Stimulated activated CD4-positive, alpha-beta T cell treated with anti-CD3 and anti-CD28 coated beads, TNF-alpha, amount 100 ng/mL, for 24 hours (primary cell): ENCODE measurements at places on chromosomes 11 and 22.

- no peak for DNase-seq
Observed at GRCh38 chr22:21902296-21903087, 35.0 kb upstream of the MAPK1 start.

DNA sequence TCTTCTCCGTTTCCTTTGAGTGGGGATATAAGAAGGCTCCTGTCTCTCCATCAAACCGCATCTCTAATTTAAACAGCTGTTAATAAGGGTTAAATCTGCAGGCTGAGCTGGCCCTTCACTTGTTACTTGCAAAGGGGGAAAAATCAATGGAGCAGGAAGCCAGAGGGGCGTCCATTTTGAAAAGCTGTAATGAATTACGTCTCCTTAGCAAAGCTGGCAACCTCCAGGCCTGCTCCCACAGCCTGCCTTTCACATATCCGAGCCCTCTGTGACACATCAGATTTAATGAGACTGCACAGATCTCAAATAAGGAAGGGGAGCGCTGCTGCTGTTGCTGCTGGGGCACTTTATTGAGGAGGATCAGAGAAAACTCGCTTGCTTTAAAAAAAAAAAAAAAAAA is 320.8 kb downstream of the BLID start:
- DNase-seq: no peak

GRCh38 chr22:24937114-24937513 is 9.4 kb downstream of the LHFPL7 start:
- DNase-seq: no peak

DNA sequence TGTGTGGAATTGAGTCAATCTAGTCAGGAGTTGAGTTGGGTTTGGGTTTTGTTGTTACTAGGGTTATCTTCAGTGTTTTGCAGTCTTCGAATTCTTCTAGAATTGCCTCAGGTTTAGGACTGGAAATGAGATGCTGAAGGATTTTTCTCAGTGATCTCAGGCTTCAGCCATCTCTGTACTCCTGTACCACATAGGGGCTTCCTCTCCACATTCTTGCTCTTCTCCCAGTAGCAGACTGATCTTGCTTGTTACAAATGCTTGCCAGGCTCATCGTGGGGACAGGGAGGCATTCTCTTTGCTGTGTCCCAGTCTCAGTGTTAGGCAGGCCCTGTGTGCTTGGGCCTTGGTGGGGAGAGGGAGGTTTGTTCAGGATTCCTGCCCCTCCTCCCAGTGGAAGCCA is 96.1 kb downstream of the LRRC32 start:
- no peak for DNase-seq

GRCh38 chr11:28049338-28050216 is 58.4 kb downstream of the KIF18A start:
- DNase-seq: no peak
